ENCODE measurements at places on chromosomes 12 and 14.

DNA sequence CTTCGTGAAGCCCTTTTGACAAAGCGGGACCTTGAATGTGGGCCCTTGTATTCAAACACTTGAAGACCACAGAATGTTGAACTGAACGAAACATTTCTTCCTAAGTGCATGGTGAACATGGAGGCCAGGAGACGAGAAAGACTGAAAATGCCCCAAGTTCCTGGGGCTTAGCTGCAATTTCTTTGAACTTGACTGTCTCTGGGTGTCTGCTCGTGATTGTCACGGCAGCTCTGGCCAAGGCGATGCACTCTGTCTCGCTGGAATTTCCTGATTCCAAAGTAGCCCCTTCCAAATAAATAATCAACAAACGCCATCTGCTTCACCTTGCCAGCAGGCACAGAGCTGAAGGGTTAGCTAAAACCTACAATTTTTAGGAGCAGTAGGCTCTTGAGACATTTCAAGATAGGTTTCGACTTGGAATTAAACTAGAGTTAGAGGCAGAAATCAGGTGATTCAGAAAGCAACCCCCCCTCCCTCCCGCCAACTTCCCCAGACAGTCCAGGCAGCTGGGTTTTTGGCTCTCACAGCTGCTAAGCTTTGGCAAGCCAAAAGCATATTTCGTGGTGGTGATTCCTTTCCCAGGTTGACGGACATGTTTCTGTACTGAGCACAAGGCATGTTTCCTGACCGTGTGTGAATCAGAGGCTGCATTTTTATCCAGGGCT, 13.5 kb upstream of the IRF2BPL start:
- no peak for DNase-seq

GRCh38 chr12:12379831-12380730, 23.2 kb downstream of the BORCS5 start:
- no peak for DNase-seq

DNA sequence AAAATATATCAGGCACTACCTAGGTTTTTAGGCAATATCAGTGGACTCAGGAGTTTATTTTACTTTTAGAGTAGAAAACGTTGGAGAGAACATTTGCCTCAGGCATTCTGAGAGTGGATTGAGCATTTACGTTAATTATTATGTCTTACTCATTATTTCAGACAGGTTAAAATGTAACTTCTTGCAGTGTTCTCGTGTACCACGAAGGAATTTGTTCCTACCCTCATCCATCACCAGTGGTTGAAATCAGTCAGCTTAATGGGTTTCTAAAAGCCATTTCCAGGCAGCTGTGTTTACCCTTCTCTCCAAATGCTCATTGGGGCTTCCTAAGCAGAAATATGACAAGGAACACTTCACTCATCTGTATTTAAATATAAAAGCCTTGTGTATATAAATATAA, 9.1 kb upstream of the LDHB start:
- no peak for DNase-seq

DNA sequence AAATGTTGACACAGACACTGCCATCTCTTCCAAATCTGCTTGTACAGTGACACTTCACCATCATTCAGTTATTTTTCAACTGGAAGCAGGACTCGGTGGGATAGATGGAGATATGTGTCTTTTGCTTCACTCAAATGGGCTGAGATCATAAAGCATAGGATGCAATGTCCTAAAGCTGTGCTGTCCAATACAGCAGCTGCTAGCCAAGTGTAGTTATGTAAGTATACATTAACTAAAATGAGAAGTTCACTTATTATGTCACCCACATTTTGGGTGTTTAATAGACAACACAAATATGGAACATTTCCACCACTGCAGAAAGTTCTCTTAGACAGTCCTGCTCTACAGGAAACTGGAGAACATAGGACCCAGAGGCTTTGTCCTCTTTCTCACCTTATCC, 43.6 kb downstream of the AREL1 start:
- DNase-seq = no peak

- DNase-seq = no peak
Measured at GRCh38 chr12:94704452-94705306, 54.3 kb upstream of the TMCC3 start.

- DNase-seq = no peak
Measured at GRCh38 chr12:19675361-19675760, 236.1 kb downstream of the AEBP2 start.

- no peak for DNase-seq
Measured at GRCh38 chr12:66915306-66915904, 236.5 kb upstream of the GRIP1 start.

DNA sequence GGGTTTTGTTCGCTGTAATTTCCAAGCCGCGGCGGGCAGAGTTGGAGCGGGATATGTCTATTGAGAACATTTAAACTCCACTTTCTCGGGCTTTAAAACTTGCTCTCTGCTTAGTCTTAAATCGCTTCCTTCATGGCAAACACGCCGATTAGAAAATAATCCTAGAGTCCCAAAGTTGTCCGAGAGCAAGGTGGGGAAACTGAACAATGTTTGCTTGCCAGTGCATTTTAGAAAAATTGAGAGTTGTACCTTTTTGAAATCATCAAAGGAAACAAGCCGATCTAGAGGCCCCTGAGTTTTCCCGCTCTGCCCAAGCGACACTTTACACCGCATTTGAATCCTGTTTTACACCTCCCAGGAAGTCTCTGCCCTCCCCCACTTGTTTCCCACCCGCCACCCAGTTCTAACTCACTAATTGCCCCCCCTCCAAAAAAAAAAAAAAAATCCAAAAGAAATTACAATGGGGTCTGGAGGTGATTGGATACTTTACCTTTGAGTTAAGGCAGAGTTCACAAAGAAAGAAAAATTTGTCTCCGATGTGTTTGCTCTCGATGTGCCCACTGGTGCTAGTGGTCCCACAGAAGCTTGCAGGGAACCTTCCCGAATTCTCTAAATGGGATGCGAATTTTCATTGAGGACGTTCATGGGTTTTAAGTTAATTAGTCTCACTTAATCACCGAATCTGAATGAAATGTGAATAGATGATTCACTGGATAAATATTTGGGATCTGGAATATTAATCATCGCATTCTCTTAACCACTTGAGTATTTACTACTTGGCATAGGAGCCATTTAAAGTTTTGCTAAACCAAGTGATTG, 2.3 kb downstream of the HMGA2 start:
- DNase-seq = no peak

GRCh38 chr14:68247274-68247673, 427.7 kb downstream of the RAD51B start:
- DNase-seq = no peak

DNA sequence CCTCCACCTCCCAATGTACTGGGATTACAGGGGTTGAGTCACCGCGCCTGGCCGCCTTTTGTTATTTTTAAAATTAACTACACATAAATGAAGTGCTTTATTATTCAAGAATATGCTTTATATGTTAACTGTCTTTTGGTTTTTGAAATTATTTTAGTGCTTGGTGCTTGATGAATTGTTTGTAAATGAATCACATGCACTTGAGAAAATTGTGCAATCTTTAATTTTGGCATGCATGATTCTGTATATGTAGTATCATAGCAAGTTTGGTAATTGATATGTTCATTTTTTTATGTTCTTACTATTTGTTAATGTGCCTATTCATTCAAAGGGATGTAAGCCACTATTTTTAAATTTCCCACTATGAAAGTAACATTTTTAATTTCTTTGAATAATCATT, 440.9 kb downstream of the NAV3 start:
- DNase-seq = no peak

- no peak for DNase-seq
Measured at GRCh38 chr14:75277815-75278421, 710 bp upstream of the FOS start.

GRCh38 chr14:105292826-105293711, 7.7 kb downstream of the BRF1 start:
- no peak for DNase-seq

DNA sequence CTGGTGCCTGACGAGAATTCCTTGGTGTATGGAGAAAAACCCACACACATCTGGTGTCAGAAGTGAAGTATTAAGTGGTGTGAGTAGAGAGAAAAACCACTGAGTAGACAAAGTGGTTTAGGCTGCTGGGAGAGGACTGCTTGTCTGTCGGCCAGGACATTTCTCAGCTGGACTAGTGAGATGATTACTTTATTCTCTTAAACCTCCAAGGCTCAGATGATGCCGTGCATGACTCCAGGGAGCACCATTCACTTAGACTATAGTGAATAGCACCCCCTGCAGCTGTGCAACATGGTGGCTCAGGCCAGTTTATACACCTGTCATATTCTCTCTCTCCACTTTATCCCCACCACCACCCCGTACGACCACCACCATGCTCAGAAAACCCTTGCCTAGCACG, 28.5 kb upstream of the NFYB start:
- no peak for DNase-seq

DNA sequence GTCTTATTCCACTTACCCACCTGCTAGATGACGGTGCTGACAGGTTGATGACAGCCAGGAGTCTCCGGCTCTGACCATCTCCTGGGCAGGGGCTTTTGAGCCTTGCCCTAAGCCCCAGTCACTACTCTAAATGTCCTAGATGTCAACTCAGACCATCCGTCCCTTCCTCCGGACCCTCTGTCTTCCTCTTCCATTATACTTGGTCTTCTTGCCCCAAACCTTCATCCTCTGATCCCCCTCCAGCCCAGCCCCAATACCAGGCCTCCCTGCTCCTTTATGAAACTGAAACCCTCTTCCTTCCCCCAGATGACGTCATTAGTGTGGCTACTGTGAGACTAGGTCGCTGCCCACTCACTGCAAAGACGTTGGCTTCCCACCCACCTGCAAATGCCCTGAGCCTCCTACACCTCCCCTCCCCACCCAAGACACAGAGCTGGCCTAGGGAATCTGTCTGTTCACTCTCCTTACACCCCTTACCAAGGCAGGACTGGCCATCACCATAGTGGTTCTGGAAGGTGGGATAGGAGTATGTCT, 10.1 kb downstream of the KRT71 start:
- DNase-seq = no peak

- no peak for DNase-seq
Measured at GRCh38 chr12:79057540-79057939, 193.0 kb downstream of the SYT1 start.

GRCh38 chr12:3172124-3173007, 95.2 kb downstream of the TSPAN9 start:
- DNase-seq = no peak

DNA sequence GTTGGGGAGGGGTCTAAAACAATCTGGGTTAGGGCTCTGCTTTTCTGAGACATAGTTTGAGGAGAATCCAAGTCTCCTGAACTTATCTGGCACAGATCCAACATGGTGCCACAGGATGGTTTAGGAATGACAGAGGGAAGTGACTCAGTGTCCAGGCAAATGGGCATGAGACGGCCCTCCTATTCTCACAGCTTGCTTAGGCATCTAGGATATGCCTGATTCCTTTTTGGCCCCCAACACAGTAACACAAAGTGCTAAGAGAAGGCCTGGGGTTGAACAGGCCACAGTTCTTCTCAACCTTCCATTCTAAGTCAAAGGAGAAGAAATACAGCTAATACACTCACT, 117.7 kb downstream of the ZFP36L1 start:
- no peak for DNase-seq

DNA sequence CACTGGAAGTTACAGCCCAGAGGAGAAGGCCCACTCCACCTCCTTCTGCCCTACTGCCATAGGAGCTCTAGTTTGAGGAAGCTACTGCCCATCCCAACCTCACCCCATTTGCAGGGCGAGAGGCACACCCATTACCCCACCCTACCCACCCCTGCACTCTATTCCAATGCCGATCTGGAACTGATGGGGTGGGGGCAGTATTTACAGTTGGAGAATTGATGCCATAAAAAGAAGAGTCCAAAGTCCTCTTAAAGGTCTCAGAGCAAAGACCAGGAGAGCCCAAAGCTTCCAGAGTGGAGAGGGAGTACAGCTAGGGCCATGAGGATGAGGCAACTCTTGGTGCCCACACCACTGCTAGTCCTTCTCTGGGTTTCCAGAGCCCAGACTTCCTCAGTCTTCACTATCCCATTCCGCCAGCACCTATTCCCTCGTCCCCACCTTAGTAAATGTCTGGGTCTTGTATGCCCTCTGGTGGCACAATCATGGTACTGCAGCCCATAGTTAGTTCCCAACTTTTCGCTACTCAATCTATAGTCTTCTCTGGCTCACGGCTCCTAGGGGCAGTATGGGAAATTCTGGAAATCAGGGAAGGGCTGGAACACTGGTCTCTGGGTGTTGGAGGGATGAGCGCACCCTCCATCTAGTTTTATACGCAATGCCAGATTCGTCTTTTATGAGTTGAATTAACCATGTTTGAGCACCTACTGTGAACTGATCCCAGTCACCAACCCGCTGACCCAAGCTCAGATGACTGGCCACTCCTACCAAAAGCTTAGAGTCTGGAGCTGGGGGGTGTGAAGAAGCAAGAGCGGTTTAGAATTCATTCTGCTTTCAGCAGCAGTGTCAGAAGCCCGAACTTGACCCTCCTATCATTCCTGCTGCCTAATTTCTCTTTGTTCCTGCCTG, 6.9 kb upstream of the ADCY6 start:
- peak; percentile 37 for DNase-seq

Data from stimulated activated CD4-positive, alpha-beta T cell treated with anti-CD3 and anti-CD28 coated beads, Interleukin-1b, Interleukin-23, amount 100 ng/mL, for 4 hours (primary cell).